NCI-H460 (cell line): ENCODE measurements at places on chromosomes 2 and 18.

GRCh38 chr2:115303-115702, 69.0 kb upstream of the FAM110C start:
- DNase-seq = no peak

GRCh38 chr2:189159717-189160116, 19.8 kb downstream of the COL5A2 start:
- no peak for DNase-seq

- no peak for DNase-seq
Measured at GRCh38 chr18:12254136-12254819, at the start of gene CIDEA. Gene CIDEA (plus strand): TSS chr18:12254361. CDS start chr18:12254384, 23 bp downstream.

DNA sequence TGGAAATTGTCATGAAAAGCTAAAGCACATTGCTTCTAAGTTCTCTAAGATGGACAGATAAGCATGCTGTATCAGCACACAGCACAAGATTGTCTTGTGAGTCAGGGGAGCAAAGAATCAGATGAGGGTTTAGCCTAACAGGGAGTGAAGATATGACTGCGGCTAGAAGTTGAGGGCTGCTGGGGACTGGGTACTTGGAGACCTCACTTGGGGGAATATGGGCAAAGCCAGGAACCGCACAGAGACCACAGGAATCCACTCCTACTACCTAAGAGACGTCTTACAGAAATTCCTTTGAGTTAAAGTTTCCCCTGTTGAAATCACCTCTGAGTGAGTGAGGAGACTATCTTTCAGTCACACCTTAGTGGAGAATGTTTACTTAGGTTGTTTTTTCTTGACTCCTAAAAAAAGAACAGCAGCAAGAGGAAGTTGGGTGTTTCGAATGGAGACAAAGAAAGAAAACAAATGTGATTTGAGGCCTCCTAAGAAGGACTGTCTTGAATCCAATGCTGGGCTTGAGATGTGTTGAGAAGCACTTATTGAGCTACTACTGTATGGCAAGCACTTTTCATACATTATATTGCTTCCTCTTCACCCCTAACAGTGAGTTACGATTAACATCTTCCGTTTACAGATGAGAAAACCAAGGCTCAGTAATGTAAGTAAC, 100.7 kb downstream of the ANKRD44 start:
- DNase-seq = no peak

DNA sequence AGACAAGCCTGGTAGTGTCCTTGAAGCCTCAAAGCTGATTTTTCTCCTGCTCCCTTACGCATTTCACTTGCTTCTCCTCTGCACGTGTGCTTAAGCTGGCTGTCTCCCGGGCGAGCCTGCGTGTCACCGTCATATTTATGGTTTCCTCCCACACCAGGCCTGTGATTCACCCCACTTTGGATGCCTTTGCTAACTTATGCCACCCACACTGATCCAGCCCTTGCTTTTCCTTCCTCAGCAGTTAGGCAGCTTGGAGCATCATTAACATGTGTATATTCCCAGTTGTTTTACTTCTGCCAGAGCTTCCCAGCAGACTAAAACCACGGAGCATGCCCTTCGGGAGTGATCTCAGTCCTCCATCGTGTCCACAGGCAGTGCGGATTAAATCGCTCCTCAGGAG, 2.2 kb downstream of the ST3GAL5 start:
- DNase-seq = no peak

DNA sequence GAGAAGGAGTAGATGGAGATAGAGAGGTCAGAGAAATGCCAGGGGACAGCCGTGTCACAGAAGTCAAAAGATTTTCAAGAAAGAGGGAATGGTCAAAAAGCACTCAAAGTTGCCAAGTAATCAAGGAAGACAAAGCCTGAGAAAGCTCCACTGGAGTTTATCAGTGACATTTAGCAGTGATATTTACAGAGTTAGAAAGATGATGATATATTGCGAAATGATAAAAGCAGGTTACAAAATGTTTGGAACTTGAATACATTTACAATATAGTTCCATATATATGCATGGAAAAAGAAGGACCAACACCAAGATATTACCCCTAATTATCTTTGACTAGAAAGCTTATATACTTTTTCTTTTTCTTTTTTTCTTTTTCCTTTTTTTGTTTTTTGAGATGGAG, 20.4 kb downstream of the ZNF2 start:
- DNase-seq = no peak

GRCh38 chr2:38750011-38750890, 910 bp downstream of the SRSF7 start:
- no peak for DNase-seq

DNA sequence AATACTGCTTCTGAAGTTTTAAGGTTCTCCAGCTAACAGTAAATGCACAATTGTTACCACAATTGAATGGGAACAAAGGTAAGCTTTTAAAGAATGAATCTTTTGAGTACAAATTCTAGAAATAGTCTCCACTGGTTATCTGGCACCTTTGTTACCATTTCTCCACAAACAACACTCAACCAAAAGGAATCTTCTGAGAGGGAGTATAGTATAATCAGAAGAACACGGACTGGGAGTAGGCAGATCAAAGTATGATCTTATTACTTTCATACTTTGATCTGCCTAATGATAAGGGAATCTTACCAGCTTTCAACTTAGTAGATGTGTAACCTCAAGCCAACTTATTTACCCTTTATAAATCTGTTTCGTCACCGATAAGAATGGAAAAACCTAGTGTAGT, 1.4 kb downstream of the CEP76 start:
- DNase-seq = no peak

GRCh38 chr2:112713585-112713925, 7.3 kb upstream of the NT5DC4 start:
- DNase-seq = no peak

GRCh38 chr18:70464343-70465114, 175.7 kb downstream of the SOCS6 start:
- peak; percentile 54 for DNase-seq

DNA sequence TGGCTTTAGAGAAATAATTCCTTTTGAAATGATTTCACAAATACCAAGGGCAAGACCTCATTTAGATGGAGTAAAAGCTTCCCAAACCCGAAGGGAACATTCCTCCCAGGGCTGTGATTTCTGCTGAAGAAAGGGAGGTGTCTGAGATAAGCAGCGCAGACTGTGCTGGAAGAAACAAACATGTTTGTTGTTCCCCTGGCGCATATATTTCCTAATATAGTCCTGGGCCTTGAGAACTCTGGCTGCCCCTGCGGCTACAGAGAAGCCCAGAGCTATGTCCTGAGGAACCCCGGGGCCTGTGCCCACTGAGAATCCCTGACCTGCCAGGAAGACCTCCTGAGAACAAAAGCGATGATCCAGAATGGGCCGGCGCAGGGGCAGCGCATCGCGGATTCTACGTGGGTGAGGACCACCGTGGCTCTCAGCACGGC, 372.6 kb upstream of the NT5C1B start:
- DNase-seq = no peak

GRCh38 chr2:231910771-231911170, 15.4 kb downstream of the NPPC start:
- DNase-seq = no peak

DNA sequence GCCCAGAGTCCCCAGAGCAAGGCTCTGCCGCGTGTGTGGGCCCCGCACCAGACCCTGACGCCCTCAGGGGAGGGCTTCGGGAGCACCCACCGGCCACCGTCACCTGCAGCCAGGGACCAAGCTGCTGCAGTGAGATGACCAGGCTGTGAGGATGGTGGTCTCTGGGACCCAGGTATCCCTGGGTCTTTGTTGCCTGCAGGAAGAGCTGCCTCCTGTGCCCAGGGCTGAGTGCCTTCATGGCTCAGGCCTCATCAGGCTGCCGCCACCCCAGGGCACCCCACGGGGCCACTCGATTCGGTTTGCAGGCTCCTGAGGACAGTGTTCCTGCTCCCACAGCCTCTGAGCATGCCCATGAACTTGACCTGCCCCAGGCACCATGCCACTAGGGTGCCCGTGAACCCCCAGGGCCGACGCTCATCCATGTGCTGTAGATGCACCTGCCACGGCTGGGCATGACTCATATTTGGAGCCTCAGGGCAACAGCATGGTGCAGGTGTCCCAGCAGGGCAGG, 109.8 kb downstream of the FAM210A start:
- DNase-seq = no peak

- no peak for DNase-seq
Measured at GRCh38 chr18:23401400-23402347, 51.4 kb upstream of the RIOK3 start.

DNA sequence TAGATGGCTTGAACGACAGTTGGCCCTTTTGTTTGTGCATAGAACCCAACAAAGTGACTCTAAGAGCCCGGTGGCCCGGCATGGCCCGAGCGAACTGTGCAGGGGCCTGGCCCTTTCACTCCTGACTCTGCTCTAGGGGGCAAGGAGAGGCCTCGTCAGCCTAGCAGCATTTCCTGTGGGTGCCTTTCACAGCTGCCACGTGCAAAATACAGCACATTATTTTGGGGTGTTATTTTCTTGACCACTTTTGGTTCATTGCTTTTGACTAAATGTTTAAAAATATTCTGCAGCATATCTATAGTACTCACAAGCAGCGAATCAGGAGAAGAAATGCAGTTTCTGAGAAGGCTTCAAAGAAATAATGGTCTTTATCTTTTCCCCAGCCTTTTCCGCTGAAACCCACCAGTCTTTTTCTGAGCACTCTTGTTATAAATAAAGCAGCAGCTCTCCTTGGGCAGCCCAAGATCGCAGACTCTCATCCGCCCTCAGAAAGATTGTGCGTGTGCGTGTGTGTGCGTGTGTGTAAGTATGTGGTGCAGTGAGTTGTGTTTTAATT, 31.3 kb downstream of the DGKD start:
- DNase-seq = no peak

DNA sequence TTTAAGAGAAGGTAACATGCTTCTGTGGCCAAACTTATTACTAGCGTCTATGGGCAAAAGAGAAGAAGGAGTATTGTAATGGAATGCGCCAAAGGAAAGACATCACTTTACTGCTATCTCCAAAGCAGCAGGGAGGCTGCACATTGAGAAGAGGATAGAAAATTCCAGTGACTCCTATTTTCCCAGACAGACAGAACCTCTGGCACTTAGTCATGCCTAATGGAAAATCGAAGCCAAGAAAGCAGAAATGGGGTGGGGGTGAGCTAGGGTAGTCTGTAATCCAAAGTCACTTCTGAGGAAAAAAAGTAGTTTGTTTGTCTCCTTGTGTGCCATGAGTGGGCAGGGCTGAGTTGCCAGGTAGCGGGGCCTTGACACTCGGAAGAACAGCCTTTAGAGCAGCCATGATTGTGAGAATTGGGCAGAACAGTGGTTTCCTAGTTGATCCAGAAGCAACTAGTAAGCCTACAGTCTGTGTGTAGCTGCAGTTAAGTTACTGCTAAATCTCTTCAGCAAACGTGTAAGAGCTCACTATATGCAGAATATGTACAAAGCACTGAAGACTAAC, 79.4 kb upstream of the FOSL2 start:
- DNase-seq = no peak

DNA sequence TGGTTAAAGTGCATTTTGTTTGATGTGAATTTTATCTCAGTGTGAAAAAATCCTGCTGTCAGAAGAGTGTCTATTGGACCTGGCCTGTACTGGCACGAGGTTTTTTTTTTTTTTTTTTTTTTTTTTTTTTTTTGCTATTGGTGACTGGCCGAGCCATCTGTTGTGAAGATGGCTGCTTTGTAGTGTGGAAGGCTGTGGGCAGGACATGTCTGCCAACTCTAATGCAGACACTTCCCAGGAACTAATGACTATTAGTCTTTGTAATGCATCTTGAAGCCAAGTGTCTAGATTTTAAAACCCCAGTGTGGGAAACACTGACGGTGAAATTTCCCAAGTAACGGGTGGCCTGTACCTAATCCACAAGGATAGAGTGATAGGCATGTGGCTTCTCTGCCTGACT, 34.3 kb downstream of the ZAP70 start:
- no peak for DNase-seq

DNA sequence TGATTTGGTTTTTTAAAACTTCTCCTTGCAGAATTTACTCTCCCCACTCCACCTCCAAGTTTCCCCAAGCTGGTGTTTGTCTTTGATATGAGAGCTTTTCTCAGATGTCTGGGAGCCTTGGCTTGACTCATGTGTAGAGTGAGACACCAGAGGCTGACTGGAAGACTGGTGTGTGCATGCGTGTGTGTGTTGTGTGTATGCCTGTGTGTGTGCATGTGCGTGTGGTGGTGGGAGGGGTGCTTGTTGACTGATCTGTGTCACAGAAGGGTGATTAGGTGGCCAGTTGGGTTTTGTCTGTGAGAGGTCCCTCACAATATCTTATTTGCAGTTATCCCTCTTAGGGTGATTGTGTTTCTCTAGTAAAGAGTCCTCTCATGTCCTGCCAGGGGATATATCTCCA, 50.5 kb upstream of the HPCAL1 start:
- no peak for DNase-seq

DNA sequence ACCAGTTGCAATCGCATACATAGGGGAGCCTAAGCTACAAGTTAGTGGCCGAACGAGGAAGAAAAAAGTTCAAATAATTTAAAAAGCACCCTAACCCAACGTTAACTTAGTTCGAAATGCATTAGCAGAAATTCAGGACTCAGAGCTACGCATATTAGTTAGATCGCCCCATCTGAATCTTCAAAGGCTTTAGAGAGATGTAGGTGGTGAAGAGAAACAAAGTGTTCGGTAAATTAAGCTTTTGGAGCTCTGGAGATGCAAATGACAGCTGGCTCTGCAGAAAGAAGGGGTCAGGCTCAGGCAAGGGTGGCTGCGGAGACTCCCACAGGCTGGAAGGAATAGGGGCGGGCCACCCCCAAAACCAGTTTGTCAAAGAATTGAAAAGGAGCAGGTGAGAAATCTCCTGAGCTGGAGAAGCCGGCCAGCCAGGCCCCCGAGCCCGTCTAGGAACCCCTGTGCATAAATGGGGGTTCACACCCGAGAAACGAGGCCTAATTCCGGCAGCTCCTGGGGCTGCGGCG, 621 bp downstream of the TXNL1 start:
- DNase-seq = no peak

DNA sequence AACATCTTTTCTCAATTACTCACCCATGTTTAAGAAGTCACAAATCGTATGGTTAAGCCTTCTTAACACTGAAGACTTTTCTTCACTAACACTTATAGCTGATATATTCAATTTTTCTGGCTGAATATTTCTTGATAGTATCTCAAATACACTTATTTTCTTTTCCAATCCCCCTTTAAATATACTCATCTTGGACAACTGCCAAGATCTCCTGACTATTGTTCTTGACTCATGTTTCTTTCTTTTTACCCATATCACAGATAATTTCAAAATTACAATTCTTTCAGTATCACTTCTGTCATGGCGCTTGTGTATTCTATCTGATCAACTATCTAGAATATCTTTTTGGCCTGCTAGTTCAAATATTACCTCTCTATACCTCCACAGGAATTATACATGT, 954.3 kb upstream of the ACVR2A start:
- DNase-seq = no peak

- no peak for DNase-seq
Measured at GRCh38 chr2:61949714-61950560, 44.5 kb downstream of the COMMD1 start.
